ENCODE measurements at places on chromosomes 6 and 20.
A peak's percentile ranks its signal among the peaks of the same experiment; 100 is the strongest.

DNA sequence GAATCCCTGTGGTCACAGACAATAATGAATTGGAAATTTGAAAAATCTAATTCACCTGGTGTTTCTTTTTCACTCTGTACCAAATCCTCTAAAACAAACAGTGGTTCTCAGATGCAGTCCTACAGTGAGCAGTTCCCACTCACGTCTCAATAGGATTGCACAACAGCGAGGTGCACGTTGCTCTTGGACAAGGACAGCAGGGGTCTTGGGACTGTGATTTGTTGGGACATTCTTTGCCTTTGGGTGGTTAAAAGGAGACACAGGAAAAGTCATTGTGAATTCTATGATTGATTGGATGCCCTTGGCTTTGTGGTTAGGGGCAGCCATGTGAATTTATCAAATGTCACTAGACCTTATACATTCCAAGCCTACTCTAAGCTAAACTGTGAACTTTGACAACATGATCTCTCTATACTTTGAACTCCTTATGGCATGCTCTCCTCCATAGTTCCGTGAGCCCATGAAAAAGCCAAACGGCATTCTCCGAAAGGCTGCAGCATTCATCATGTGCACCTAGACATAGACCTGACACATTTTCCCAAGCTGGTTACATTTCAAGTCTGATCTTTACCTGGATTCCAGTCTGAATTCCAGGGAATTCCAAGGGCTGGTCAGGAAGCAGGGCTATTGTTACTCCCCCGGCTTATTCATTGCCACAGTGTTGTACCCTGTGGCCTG lies 647 bp downstream of the UNC93A start:
- no peak for DNase-seq

DNA sequence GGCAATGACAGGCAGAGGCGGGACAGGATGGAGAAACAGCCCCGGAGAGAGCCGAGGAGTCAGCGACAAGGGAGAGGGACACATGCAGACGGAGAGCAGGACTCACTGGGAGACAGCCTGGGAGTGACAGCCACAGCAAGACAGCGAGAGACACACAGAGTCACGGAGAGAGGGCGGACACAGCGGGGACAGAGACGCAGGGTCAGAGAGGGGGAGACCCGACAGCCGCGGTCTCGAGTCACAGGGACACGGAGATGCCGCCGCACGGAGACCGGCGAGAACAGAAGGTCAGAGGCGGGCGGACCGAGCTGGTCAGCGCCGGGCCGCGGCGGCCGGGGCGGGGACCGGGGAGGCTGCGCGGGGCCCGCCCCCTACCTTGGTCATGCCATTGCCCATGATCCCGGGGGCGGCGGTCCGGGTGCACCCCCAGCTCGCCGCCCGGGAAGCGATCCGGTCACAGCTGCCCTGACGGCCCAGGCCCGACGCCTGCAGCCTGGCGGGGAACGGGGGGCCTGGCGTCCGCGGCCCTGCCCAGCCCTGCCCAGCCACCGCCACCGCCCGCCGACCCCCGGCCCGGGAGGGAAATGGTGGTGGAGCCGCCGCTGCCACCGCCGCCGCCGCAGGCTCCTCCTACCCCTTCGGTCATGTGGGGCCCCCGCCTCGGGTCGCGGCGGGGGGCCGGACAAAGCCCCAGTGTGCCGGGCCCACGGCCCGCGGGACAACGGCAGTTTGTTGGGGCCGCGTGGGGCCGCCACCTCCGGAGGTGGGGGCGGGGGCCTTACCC lies at the start of the genes DUSP15 and TTLL9:
TSS of gene DUSP15 (minus strand) at position 586 of the 784 bp plus-strand sequence. CDS start at position 396, 190 bp downstream.
TSS of gene TTLL9 (plus strand) at position 693 of the 784 bp plus-strand sequence. CDS start 493 bp downstream, outside the sequence.
- no peak for DNase-seq

DNA sequence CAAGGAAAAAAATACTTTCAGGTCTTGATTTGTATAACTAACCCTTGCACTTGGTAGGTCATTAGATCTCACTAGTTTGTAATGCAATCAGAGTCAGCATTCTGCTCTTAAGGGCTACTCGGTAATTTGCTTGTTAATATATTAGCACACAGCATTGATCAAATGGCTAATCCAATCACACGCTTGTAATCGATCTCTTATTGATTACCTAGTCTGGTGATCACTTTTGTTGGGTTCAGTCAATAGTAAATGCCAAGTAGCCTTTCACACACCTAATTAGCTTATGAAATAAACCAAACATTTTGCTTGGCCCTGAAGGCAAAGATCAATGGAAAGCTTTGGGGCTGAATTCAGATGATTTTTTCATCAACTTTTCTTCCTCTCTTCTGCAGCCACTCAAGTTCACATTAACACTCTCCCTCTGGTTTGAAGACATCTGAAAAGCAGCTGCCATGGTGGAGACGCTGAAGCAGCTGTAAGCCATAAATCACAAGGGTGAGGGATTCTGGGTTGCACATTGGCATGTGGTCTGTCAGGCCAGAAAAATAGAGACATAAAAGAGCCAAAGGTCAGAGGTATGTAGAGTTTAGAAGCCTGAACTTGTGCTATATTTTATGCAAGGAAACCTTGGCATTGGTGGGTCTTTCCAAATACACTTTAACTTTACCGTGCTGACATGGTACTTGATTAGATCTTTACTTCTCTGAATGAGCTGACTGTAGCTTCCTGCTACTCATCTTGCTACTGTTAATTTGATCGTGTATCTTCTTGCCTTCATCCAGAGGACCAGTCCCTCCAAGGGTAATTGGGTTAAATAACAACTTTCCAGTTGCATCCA lies 234.4 kb downstream of the SIM1 start:
- DNase-seq = no peak

DNA sequence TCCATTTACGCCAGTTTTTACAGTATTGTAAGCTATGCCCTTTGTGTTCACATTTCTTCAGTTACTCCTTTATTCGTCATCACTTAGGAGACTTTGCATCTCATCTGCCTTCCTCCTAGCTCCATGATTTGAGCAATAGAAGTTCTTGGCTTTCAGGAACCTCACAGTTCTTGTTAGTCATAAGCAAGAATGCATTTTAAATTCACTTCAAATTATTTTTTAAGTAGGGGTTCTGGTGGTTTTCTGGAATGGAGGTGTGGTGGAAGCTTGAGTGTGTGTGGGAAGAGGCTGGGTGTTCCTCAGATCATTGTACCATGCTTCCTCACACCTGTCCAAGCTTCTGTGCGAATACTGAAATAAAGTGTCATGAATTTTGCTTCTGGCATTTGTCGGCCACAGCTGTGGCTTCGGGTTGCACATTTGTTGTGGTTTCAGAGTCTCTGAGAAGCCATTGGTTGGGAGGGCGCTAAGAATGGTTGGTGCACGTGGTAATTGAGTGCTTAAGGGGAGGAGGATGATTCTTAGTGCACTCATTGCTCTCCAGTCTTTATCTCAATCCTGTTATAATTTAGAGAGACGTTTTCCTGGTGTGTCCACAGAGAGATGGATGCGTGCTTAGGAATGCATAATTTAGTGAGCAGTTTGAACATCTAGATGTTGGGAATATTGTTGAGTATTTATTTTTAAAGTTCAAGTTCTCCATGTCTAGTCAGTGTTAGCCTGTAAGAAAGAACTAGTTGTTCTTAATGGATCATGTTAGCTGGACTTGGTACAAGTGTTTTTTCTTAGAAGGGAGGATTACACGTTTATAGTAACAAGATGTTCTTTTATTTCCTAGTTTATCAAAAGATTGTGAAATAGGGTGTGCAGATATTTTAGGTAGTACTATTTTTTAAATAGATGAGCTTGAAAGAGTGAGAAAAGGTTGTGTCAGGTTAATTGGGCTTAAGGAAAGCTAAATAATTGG lies 31.9 kb downstream of the FOXO3 start:
- no peak for DNase-seq

DNA sequence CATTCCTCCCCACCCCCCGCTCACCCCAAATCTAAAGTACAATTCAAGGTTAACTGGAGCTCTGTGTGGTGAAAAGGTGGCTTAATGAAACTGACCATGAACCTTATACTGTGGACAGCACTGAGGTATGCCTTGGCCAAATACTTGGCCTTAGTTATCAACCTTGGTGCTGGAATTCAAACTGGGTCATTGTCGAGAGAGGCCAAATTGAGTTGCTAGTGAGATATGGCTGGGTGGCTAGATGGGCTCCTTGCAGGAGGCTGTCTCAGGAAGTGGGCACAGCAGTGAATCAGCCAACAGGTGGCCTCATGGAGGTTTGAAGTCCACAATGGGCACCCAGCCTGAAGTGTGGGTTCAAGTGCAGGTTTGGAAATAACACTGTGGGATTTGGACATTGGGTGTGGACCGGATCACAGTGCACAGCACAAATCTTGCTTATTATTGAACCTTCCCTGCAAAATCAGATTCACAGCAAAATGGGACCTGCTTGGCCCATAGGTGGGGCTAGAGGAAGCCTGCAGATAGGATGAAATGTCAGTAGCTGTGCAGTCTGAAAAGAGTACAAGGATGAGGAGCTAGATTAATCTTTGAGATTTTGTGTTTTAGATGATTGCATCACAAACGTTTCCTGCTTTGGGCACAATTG lies 5.6 kb upstream of the BTBD3 start:
- peak; percentile 22 for DNase-seq

DNA sequence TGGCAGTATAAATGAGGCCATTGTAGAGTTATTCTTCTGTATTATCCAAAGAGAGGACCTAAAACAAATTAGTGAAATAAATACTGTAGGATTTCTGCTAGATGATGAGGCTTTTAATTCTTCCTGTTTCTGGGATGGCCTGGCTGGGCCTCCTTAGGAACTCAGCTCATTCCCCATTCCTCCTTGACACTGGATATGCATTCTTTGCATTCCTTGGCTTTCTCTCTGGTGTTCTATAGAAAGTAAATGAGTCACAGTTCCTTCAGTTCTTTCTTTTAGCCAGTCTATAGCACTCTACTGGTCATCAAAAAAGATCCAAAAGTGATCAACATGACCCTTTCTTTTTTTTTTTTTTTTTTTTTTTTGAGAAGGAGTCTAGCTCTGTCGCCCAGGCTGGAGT lies 8.6 kb downstream of the OR10C1 start:
- DNase-seq = no peak

- peak; percentile 98 for DNase-seq
Measured at GRCh38 chr20:58980711-58981627, at the start of gene NELFCD. Gene NELFCD, plus strand, starts transcription at chr20:58981256. Its CDS starts 54 bp downstream, at chr20:58981310.

GRCh38 chr6:158654498-158654897 lies 4.6 kb downstream of the SYTL3 start:
- DNase-seq = no peak

GRCh38 chr6:142075516-142076101 lies 57.1 kb upstream of the GJE1 start:
- DNase-seq = no peak

GRCh38 chr6:87282743-87283142 lies 39.6 kb upstream of the SMIM8 start:
- DNase-seq = no peak

GRCh38 chr6:116536216-116536621 lies 9.3 kb downstream of the TRAPPC3L start:
- DNase-seq = peak; percentile 34

DNA sequence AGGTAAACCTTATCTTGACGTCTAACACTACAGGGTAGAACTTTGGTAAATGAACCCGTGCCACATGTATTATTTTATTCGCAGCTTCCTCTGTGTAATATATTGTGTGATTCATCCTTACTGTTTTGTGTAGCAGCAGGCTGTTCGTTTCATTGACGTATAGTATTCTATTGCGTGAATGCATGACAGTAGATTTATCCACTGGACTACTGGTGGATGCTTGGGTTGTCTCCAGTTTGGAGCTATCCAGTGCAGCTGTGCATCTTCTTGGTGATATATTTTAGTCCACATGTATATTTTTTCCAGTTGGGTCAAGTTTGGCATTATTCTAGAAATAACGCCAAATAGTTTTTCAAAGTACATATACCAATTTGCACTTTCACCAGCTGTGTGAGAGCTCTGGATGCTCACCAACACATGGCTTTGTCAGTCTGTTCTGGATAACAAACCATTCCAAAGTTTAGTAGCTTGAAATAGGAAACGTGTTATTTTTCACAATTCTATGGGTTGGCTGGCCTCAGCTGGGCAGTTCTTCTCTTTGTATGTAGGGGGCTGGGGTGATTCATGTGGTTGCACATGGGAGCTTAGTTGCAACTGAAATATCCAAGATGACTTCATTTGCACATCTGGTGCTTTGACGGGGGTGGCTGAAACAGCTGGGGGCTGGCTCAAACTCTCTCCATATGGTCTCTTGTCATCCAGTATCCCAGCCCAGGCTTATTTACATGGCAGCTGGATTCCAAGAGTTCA lies 9.3 kb downstream of the ECT2L start:
- DNase-seq = no peak

GRCh38 chr20:59481067-59481466 lies 123.3 kb upstream of the PHACTR3 start:
- no peak for DNase-seq

DNA sequence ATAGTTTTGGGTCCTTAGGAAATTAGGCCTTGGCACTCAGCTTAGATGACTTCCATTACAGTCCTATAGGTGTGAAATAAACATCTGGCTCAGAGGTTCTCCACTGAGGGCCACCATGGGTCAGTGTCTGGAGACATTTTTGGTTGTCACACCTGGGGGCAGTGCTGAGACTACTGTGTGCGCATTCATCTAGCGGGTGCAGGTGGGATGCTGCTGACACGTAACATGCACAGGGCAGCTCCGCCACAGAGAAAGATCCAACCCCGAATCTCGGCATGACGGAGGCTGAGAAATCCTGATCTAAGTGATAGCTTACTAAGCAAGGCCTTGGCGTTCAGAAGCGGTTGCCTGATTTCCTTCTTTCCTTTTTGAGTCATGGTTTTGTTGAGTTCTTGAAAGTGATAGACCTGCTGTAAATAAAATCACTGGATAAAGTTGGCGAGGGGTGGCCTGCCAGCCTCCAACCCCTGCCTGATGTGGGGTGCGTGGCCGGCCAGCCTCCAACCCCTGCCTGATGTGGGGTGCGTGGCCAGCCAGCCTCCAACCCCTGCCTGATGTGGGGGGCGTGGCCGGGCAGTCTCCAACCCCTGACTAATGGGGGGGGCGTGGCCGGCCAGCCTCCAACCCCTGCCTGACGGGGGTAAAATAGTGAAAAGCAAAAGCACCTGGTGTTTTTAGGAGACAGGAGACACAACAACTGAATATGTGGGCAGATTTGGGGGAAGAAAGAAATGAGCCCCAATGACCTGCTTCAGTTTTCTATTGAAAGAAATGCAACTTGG lies 158.1 kb downstream of the CDH26 start:
- no peak for DNase-seq

DNA sequence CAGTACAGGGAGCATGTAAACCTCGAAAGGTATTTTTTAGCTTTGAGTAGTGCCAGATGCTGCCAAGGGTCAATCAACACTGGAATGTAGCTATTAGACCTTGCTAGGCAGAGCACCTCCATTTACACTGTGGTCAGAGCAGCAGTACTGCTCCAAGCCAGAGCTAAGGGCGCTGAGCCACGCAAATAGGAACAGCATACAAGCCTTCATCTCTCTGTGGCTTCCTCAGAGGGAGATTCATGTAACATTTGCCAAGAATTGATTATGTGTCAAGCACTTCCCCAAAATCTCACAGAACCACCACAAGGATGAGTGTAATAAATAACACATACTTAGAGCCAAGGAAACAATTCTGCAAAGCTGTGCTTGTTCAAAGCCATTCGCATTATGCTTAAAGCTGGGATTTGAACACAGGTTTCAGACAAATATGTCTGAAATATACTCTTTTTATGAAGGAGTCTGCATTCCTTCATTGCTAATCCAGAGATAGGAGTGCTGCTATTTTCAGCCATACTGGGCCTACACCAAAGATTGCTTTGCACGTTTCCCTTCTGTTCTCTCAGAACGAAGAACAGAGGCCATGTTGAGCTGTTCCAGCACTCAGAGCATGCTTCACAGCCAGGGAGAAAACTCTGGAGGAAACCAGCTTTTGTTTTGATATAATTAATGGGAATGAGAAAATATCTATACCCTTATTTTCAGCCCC lies 97.7 kb downstream of the SLC16A10 start:
- no peak for DNase-seq

GRCh38 chr20:56865055-56865454 lies 235.9 kb downstream of the TFAP2C start:
- no peak for DNase-seq

Measured in GM10248 (cell line).